Cardiac fibroblast (primary cell): ENCODE measurements at places on chromosomes 7 and 10.

DNA sequence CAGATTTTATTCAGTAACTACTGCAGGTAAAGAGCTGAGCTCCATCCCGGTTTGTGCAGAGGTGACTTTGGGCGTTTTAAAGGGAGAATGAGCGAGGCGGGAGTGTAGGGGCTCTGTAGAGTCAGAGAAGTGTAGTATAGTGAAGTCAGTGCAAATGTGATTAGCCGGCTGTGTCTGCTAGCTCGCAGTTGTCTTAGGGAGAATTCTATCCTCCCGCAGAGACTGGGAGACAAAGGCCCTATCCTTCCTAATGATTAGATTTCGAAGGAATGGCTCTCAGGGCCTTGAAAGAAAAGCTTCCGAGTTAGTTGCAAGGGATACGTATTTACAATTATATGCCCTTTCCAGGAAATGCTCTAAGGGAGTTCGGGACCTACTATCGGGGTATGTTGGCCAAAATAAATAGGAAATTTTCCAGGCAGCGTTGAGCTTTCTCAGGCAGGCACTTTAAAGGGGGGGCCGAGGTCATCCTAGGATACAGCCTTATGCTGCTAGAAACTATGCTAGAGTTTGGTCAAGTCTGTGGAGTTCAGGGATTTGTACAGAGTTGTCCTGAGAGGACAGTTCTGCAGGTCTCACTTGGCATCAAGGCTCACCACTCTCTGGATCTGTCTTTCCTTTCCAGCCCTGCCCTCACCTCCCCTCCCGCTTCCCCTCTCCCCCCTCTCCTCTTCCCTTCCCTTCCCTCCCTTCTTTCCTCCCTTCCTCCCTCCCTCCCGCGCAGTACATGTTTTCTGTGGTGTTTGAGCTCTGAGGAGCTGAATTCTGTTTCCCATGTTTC, 825 bp downstream of the MRPL32 start:
- DNase-seq: peak; percentile 37

- peak; percentile 68 for DNase-seq
Observed at GRCh38 chr10:102119417-102120141, 589 bp downstream of the LDB1 start.

GRCh38 chr10:2979306-2979705, 88.0 kb upstream of the PFKP start:
- peak; percentile 43 for DNase-seq

DNA sequence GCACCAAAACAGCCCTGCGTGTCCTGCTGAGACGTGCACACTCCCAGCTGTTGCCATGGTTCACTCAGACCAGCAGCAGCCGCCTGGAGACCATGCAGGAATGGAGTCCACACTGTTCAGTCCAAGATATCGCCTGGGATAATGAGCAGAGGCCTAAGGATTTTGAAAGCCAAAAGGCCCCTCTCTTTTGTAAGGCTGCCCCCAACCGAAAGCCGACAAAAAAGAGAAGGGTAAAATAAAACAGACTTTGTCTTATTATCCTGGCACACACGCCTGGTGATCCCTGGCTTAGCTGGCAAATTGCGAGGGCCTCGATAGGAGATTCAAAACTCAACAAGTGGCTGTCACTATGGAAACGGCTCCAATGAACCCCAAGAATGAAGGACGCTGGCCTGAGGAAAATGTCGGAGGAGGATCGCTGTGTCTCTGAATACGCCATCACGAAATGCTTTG, 263.6 kb downstream of the SKIDA1 start:
- no peak for DNase-seq

- no peak for DNase-seq
Observed at GRCh38 chr7:93430917-93431588, 143.5 kb downstream of the CALCR start.

GRCh38 chr7:139255290-139255689, 24.3 kb downstream of the UBN2 start:
- no peak for DNase-seq

DNA sequence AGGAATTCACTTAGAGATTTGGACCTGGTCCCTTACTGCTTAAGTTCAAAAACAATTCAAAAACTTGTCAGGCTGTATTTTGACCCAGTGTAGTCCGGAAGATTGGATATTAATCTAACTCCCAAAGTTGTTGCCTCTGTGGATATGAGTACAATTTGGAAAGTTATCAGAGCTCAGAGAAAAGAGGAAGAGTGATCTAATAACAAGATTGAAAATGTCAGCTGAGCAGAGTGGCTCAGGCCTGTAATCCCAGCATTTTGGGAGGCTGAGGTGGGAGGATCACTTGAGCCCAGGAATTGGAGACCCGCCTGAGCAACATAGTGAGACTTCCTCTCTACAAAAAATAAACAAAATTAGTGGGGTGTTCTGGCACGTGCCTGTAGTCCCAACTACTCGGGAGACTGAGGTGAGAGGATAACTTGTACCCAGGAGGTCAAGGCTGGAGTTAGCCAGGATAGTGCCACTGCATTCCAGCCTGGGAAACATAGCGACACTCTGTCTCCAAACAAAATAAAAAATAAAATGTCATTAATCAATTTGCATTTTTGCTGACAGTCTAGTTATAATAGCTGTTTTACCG, 3.2 kb upstream of the ASCC1 start:
- no peak for DNase-seq

GRCh38 chr10:68333440-68334431, 1.0 kb upstream of the PBLD start:
- no peak for DNase-seq

DNA sequence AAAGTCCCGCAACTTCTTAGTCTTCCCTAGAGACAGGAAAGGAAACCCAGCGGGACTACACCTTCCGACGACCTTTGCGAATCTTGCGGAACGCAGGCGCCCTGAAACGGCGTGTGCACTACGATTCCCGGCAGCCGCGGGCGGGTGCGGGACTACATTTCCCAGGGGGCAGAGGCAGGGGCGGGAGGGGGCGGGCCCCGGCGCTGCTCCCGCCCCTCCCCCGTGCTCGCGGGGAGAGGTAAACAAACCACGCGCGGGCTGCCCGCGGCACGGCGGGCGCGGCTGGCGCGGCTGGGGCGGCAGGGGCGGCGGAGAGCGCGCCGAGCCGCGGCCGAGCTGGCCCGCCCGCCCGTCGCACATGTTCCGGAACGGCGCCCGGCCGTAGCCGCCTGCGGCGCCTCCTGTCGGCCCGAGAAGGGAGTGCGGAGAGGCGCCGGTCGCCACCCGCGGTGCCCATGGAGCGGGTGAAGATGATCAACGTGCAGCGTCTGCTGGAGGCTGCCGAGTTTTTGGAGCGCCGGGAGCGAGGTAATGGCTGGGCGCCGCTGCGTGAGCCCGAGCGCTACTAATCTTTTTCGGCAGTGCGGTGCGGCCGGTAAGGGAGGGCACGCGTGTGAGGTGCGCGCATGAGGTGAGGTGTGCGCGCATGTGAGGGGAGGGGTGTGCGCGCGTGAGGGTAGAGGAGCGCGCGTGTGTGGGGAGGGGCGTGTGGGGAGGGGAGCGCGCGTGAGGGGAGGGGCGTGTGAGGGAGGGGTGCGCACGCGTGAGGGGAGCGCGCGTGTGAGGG, 18.5 kb downstream of the MXI1 start:
- DNase-seq: peak; percentile 96

- no peak for DNase-seq
Observed at GRCh38 chr10:45646384-45647050, 26.1 kb downstream of the ZFAND4 start.

DNA sequence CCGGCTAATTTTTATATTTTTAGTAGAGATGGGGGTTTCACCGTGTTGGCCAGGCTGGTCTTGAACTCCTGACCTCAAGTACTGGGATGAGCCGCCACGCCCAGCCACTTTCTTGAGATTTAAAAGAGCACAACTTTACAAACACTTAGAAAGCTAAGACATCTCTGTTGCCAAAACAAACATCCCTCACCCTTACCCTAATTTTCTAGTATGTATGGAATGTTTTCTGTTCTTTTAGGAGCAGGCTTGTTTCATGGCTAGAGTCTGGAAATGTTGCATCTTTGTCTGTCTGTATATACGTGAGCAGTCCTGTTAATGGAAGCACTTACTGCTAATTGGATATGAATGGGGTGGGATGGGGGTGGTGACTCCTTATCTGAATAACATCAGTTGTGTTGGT, 2.9 kb downstream of the OLAH start:
- DNase-seq: peak; percentile 91

DNA sequence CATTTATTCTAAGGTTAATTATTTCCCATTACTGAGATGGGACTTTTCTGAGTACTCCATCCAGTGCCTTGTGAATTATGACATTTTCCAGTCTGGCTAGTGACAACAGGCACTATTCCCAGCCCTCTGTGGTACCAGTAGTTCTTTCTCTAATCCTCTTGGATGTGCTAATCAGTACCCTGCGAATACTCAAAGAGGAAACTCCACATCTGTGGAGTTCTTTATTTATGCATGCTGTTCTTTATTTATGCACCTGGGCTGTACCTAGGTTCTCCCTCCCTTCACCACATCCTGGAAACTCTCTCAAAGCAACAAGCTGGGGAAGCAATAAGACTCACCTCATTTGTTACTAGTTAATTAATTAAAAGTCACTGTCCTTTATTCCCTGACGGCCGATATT, 83.5 kb downstream of the TSPAN12 start:
- DNase-seq: no peak

GRCh38 chr7:98151884-98152283, 45.2 kb downstream of the LMTK2 start:
- DNase-seq: no peak

DNA sequence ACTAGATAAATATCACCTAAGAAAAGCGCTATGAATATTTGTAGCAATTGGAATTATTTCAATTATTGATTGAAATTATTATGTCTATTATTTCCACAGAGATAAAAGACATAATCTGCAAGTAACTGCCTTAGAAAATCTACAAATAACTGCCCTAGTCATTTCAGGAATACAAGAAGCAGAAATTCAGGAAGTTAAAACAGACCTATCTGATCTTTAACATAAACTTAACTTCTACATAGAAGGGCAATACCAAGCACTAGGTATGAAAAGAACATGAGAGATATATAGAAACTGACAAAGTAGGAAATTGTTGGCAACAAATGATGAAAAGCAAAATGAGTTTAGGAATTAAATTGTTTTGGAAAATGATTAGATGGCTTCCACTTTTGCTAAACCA, 31.8 kb upstream of the AKR1B10 start:
- DNase-seq: no peak

GRCh38 chr10:122999347-122999746, 9.2 kb downstream of the IKZF5 start:
- peak; percentile 7 for DNase-seq

GRCh38 chr7:147803151-147803550, 787.4 kb upstream of the C7orf33 start:
- DNase-seq: no peak

DNA sequence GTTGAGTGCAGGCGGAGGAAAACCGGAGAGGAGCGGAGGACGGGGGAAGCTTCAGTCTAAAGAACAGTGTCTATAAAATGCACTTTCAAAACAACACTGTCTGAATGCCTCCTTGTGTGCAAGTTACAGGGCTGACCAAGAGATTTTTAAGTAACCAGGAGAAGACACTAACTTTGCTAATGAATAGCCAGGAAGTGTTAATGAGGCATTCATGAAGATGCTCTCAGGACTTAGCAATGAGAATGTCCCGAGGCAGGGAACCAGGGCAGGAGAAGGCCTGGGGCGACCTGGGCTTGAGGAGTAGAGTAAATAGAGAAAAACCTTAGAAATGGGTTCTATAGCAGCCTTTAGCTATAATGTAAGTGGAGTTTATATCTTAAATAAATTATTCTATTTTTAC, 312.1 kb downstream of the SKIDA1 start:
- DNase-seq: no peak

DNA sequence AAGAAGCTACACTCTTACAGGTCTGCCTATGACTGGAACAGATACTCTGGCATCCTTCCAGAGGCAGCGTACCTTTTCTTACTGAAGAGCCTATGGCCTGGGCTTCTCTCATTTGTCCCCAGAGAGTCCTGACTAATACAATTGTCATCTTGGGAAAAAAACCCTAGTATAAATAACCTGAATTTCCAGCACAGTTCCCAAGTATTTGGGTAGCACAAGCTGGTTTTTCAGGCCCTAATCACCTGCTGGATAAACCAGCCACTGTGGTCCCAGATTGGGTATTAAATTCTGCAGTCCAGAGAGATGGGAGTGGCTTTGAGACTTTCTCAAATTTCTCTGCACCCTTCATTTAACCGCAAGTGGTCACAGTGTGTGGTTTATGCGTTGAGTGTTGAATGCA, 186.8 kb upstream of the NEBL start:
- no peak for DNase-seq

DNA sequence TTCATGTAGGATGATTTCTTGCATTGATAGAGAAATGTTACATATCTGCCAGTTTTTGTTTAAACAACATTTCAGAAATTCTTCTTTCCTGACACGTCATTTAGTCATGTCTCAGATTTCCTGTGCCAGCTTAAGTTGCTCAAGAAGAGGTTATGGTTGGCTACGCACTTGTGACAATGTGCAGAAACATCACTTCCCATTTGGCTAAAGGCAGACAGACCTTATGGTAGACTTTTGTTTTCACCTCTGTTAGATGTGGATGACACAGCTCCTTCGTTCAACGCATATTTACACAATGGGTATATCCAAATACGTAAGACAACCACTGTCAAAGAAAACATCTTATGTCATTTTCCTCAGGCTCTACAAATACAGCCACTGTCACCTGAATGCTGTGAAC, 125.8 kb downstream of the DOCK4 start:
- DNase-seq: peak; percentile 99

DNA sequence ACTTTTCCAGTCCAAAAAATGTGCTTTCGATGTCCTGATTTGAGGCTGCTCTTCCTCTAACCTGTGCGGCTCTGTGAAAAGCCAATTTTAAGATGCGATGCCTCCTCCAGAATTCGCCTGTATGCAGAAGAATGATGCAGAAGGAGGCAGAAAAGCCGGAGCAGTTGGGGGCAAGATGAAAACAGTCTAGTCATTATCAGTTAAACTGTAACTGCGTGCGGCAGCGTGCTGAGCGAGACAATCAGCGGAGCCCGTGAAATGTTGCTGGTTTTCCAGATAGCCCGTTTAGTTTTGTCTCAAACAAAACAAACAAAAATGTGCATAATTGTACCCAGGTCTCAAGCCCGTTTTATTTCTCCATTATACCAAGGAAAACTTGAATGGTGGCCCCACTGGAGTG, 137.0 kb upstream of the FGFR2 start:
- DNase-seq: no peak

DNA sequence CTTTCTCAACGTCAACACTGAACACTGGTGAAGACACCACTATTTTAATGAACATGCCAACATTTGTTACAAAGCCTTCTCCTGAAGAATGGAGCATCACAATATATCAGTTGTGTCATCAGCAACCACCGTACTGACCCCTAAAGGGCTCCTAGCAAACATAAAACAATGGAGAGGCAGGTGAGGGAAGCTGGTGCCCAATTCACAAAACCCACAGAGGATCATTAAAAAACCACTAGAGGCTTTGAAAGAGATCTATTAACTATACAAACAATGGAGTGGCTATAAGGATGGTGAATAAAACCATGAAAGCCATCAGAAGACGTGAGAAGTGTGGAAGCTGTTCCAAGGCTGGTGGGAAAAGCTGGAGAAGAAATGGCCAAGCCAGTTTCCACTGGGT, 150.8 kb downstream of the FAM107B start:
- no peak for DNase-seq

GRCh38 chr7:154909241-154910105, 93.5 kb downstream of the PAXIP1 start:
- no peak for DNase-seq

GRCh38 chr7:16697507-16698199, 51.7 kb downstream of the BZW2 start:
- DNase-seq: peak; percentile 34

- no peak for DNase-seq
Observed at GRCh38 chr10:74704629-74705357, 121.6 kb upstream of the KAT6B start.

- no peak for DNase-seq
Observed at GRCh38 chr7:143145-143751, 49.1 kb upstream of the FAM20C start.
